Right renal pelvis (tissue), 4 donors: ENCODE measurements at places on chromosomes 1 and 21. TPM values are rescaled to one million over a fixed set of nuclear protein-coding genes. Genes with fewer than 3 reads are reported as not detected.
A peak's percentile ranks its signal among the peaks of the same experiment; 100 is the strongest.

- no peak for DNase-seq
Measured at GRCh38 chr1:94731891-94732290, 88.3 kb upstream of the SLC44A3 start.

GRCh38 chr1:10168912-10169514 is 41.4 kb upstream of the KIF1B start:
- DNase-seq: no peak

- no peak for DNase-seq
Measured at GRCh38 chr1:150152182-150152536, 2.4 kb downstream of the PLEKHO1 start.

Gene SLC44A5
- polyA plus RNA-seq: 12.2 TPM

DNA sequence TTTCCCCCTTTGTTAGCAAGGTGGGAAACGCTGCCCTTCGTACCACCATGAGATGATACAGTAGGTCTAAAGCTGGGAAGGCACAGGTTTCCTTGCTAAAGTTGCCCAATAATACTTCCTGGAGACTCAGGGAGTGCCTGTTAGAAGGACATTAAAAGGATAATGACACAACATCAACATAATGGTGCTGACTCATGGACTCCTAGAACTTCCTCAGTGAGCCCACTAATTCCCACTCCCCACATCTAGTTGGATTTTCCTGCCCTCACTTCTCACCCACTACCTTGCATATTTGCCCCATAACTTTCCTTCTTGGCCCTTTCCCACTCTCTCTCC is 17.5 kb downstream of the CFAP45 start:
- DNase-seq: no peak

- DNase-seq: no peak
Measured at GRCh38 chr1:171794085-171794484, 12.6 kb downstream of the METTL13 start.

Gene SOX13
- polyA plus RNA-seq: 45.3 TPM

GRCh38 chr1:234536741-234537140 is 57.8 kb upstream of the TARBP1 start:
- no peak for DNase-seq

GRCh38 chr21:42146821-42147220 is 72.1 kb upstream of the ABCG1 start:
- no peak for DNase-seq

Gene CAPN8
- polyA plus RNA-seq: 1.3 TPM

- no peak for DNase-seq
Measured at GRCh38 chr1:183607322-183607980, 17.2 kb upstream of the NCF2 start.

DNA sequence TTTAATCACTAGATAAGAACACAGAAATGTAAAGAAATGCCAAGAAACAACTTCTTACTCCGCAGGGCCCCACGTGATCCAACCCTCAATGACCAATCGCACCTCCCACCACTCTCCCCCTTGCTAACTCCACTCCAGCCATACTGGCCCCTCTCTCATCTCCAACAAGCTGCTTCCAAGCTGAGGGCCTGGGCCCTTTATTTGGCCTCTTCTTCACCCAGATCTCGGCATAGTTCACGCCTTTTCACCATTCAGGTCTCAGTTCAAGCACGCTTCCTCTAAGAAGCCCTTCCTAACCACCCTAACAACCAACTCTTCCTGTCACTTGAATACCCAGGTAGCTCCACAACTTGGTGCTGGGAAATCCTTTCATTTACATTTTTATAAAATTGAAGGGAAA is 110.7 kb downstream of the TGFBR3 start:
- DNase-seq: no peak

GRCh38 chr1:89200663-89201062 is 1.9 kb upstream of the GBP4 start:
- no peak for DNase-seq

GRCh38 chr1:9780554-9781110 is 43.1 kb downstream of the CLSTN1 start:
- no peak for DNase-seq

- DNase-seq: no peak
Measured at GRCh38 chr21:34715985-34716596, 47.3 kb downstream of the CLIC6 start.

Gene DCDC2B
- polyA plus RNA-seq: 0.96 TPM

GRCh38 chr1:2210786-2211185 is 16.2 kb upstream of the FAAP20 start:
- no peak for DNase-seq

Gene IL22RA1
- 3.2 TPM for polyA plus RNA-seq

GRCh38 chr21:30839304-30839703 is 9.7 kb upstream of the KRTAP7-1 start:
- DNase-seq: no peak

GRCh38 chr1:233843525-233844204 is 60.8 kb upstream of the SLC35F3 start:
- no peak for DNase-seq

Gene WDR3
- polyA plus RNA-seq: 26.6 TPM

- no peak for DNase-seq
Measured at GRCh38 chr1:208595236-208595635, 351.1 kb upstream of the PLXNA2 start.

Gene CCDC27
- polyA plus RNA-seq: 0.22 TPM

DNA sequence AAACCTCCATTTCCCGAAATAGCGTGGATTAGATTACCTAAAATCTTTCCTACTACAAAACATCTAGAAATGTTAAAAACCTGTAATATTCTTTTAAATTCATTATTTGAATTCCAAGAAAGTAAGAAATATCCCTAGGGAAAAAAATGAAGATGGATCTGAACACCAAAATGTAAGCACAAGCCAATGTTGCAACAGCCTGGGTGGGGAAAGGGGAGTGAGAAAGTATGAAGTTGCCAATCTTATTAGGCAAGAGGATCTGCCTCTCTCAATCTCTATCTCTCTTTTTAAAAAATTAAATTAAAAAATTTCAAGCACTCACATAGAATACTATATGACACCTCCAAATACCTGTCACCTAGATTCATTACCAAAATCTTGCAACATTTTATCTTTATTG is 74.9 kb upstream of the IRF2BP2 start:
- no peak for DNase-seq

DNA sequence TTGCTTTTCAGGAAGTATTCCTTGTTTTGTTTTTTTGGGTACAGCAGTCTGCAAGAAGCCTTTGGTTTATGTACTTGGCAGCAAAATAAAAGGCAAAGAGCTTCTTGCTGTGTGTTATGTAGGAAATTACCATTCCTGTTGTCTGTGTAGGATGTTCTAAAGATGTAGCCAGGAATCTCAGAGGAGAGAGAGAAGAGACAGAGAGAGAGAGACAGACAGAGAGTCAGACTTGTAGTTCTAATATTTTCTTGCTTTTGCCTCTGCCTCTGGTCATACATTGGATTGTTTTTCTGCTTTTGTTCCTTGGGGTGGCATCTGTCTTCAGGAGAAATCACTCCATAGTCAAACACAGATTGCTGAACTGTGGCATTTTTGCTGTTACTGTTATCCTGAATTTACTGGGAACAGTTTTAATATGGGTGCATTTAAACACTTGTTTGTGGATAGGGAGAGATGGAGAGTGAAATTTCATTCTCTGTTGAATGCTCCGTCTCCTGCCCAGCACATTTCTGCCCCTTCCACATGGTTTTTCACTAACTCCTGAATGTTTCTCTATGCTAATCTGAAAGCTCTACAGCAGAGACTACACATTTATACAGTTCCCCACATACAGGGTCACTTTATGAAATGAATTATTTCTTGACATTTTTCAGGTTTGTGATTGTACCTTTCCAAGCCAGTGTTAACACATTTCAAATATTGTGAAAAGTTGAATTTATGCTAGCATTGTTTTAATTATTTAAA is 49.8 kb downstream of the POU2F1 start:
- DNase-seq: no peak

Gene ZYG11A
- 0.11 TPM for polyA plus RNA-seq

Gene MAP1LC3C
- 0.83 TPM for polyA plus RNA-seq

Gene FAM167B
- 11.1 TPM for polyA plus RNA-seq

DNA sequence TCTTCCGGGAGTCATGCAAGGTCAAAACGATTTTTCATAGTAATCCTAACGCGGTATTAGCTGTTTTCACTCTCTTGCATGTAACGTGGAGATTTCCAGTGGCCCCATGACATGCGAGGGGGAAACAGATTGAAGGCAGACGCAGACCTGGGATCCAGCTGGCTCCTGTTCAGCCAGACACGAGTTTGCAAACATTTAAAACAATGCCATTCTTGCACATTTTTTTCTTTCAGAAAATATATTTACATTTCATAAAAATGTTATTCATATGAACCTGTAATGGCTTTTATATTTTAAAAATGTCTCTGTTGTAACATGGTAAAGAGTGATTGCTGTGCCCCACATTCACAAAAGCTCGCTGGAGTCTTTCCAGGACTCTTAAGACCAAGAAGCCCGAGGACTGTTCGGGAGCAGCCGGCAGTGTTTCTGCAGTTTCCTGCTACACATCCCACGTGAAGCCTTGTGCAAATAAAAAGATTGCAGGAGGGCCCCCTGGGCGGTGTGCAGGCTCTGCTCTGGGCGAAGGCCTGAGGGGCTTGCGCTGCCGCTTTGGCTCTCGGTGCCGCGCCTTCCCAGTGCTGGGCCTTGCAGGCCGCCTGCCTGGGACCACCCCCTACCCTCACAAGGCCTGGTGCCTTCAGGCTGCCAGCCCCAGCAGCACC is 184.9 kb downstream of the DYRK1A start:
- no peak for DNase-seq

GRCh38 chr1:27773826-27774445 is 917 bp downstream of the STX12 start:
- DNase-seq: no peak

GRCh38 chr1:200780545-200781369 is 42.1 kb downstream of the CAMSAP2 start:
- peak; percentile 38 for DNase-seq

Gene DMBX1
- 0.01 TPM for polyA plus RNA-seq

- DNase-seq: no peak
Measured at GRCh38 chr1:28354121-28354520, 15.4 kb upstream of the PHACTR4 start.

Gene GJA5
- 28.7 TPM for polyA plus RNA-seq

Gene ADCY10
- 0.24 TPM for polyA plus RNA-seq
